ENCODE measurements at places on chromosomes 5 and 9.
A peak's percentile ranks its signal among the peaks of the same experiment; 100 is the strongest.

DNA sequence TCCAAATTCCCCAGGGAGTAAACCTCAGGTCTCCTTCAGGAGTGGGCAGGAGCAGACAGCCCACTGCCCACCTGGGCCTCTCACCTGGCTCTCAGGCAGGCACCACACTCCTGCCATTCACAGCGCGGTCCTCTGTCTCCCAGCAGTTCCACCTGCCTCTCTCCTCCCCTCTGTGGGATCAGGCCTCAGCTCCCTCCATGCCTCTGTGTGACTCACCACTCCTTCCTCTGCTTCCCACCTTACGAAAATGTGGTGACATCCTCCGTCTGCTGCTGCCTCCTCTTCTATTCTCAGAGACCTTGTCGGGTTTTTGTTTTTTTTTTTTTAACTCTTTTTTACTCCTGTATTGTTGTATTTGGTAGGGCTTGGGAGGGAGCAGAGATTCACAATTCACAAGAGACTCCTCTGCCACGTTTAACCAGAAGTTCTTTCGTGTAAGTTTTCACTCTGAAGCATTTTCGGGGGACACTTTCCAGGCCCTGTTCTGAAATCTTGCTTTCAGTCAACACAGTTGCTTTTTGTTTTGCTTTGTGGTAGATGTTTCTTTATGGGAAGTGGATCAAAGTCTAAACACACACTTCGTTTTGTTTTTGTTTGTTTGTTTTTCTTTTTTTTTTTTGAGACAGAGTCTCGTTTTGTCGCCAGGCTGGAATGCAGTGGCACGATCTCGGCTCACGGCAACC lies 21.1 kb upstream of the CDKN2AIPNL start:
- no peak for DNase-seq

DNA sequence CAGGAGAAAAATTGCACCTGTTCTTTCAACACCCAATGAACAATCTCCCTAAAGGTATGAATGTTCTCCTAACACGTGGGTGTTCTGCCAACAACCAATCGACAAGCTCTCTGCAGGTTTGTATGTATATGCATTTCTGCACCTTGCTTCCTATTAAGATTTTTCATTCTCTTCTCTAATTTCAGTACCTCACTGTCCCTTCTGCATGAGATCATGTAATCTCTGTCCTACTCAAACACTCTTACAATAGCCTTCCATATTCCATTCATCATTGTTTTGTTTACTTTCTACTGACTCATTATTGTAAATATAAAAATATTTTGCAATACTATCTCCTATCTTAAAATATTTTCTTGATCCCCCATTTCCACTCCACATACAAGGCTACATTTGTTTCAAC lies 382.0 kb downstream of the CDH12 start:
- DNase-seq: no peak

DNA sequence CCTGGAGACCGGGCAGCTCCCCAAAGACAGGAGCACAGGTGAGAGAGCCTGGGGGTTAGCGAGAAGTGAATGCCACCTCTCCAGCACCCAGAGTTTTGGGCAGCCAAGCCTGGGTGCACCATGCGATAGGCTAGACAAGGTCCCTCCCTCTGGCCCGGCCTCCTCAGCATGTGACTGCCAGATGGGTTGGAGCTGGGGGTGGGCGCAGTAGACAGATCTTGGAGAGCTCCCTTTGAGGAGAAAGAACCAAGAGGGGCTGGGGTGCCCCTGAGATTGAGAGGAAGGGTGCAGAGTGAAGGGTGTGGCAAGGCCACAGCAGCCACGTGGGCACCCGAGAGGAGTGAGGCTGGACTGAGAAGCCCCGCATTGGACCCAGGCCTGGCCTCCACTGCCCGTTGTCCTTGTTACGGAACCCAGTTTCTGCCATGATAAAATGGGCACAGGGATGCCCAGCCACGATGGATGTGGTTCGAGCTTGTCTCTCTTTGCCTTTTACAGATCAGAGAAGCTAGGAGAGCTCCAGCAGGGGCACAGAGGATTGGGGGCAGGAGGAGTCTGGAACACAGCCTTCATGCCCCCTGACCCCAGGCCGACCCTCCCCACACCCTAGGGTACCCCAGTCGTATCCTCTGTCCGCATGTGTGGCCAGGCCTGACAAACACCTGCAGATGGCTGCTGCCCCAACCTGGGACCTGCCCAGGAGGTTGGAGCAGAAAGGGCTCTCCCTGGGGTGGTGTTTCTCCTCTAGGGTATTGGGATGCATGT lies 1.4 kb downstream of the TMEM141 start:
- no peak for DNase-seq

DNA sequence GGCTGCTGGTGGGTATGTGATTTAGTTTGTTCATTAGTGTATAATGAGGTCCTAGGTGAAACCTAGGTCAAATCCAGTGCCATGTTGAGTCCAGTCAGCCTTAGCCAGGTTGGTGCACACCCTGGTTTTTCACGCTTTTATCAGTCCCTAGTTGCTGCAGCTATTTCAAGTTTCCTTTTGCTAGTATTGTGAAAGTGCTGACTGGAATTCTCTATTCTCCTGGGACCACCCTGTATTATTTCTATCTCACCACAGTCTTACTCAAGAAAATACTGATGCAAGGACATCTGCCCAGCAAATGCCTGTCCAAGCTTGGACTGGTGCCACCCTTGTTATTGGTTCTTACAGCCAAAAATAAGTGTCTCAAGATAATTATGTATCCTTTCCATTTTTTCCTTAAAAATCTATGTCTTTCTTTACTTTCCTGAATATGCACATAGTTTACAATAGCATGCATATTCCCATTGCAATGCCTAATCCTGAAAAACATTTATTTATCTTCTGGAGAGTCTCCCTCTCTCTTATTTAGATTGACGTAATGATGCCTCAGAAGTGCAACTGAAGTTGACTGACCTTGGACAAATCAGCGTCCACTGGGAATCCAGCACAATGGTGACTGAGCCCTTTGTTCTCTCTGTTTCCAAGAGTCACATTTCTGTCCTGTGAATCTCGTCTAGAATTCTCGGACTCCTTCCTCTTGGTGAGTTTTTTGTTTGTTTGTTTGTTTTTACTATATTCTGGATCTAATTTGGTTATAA lies 1075.0 kb downstream of the CDH9 start:
- DNase-seq: no peak

GRCh38 chr5:89374144-89374784 lies 491.3 kb upstream of the MEF2C start:
- DNase-seq: no peak

DNA sequence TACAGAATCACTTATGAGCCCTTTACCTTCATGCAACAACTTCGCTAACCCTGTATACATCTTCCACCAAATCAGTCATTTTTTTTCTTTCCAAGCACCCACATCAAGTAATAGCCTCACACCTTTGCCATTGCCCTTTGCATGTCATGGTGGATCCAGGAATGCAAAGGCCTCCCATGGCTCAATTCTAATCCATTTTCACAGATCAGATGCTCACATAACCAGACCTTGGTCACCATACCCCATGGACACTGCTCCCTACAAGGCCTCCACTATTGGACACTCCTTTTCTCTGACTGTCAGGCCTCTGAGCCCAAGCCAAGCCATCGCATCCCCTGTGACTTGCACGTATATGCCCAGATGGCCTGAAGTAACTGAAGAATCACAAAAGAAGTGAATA lies 179.5 kb downstream of the RASEF start:
- DNase-seq: no peak

DNA sequence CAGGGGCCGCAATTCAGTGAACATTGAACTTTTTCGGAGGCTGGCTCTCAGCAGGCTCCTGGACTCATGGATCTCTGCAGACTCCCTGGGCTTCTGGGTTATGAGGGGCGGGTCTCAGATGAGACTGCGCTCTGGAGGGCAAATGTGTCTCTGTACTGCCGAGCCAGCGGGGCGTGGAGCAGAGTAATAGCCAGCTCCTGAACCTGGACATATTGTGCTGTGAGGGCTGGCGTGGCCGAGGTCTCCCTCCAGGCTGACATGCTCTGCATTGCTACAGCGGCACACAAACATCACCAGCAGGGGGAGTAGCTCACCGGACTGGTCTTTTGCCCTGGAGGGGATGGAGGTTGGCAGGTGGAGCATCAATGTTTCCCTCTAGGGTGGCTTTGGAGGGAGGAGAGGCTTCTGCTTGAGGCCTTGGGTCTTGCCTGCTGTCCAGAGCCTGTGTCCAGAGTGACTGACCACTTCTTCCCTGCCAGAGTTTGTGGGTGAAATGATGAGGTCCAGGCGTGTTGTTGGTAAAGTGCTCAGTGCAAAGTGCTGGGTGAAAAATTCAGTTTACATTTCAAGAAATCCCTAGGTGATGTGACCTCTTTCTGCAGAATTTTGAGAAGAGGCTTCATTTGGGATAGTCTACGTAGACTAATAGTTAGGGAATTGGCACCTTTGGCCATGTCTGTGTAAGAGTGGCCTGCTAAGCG lies 10.9 kb upstream of the GADD45G start:
- DNase-seq: peak; percentile 53

DNA sequence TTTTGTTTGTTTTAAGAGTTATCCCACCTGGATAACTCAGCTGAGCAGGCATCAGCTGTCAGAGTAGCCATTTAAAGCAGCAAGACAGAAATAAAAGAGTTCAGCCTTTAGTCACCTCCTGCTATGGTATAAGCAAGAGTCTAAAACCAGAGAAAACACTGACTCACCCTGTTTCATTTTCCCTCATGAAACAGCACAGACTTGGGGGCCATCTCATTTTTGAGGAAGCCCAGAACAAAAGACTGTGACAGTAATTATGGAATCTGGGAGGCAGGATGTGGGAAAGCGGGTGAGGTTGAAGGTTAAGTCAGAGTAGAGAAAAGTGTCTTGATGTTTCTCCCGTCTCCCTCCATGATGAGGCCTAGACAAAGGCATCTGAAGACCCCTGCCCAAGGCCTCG lies 90.2 kb upstream of the FAM174A start:
- no peak for DNase-seq

DNA sequence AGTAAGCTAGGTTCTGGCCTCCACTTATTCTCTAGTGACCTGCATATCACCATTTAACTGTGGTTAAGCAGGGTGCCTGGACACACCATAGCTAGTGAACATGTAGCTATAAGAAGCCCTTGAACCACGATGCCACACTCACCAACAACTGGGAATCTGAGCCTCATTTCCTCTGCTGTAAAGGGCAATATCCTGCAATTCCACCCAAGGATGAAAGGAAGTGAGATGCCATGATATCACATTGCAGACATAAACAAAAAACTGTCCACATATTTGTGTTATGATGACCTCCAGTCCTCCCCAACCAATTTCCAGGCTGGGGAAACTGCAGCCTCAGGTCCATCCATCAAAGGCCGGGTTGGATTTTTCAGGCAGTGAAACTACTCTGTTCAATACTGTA lies 10.4 kb downstream of the TNIP1 start:
- no peak for DNase-seq

GRCh38 chr5:139759219-139759721 lies 36.3 kb upstream of the PSD2 start:
- no peak for DNase-seq

GRCh38 chr9:68955330-68955729 lies 58.6 kb downstream of the PRKACG start:
- DNase-seq: no peak
